ENCODE measurements at places on chromosomes 16 and 17.

GRCh38 chr17:77210946-77211541, 70.3 kb downstream of the SEC14L1 start:
- DNase-seq = no peak

DNA sequence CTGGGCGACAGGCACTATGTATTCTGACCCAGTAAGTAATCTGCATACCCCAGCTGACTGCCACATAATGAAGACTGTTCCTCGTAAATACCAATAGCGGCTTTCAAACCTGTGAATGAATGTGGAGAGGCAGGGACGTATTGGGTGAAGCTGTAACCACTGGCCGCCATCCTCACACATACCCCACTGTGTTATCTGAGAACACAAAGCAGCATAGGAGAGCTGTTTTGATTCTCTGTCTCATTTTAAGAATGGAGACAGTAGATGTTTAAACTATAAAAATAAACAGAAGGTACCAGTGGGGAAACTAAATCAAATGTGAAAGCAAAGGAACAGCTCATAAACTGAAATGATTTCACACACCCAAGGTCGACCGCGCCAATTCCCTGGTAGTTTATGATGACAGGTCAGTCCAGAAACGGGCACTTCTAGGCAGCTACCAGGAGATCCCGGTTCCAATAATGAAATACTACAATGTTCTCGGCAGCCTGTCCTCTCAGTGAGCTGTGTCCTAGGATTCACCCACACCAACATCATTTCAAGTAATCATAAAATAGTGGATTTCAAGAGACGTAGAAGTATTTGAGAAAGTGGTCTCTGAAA, 109.7 kb downstream of the ADCY9 start:
- no peak for DNase-seq

- DNase-seq = no peak
Observed at GRCh38 chr16:1687427-1688316, 9.6 kb downstream of the JPT2 start.

DNA sequence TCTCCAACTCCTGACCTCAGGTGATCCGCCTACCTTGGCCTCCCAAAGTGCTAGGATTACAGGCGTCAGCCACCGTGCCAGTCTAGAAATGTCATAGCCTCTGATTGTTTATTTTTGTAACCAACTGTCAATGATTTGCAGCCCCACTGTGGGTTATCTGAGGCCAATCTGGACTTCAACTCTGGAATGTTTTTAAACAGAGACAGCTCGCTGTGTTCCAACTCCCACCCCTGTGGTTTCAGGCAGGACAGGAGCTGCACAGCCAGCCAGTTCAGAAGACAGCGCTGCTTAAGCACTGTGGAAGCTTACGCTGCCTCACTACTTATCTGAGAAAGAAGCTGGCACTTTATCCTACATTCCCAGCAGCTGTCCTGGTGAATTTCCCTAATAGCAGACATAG, 19.5 kb downstream of the MRM3 start:
- DNase-seq = no peak

All from tibial nerve (tissue), 4 donors.